Pulmonary artery endothelial cell (primary cell): ENCODE measurements at places on chromosomes 12 and 14. TPM values are rescaled to one million over a fixed set of nuclear protein-coding genes. Genes with fewer than 3 reads are reported as not detected.
A peak's percentile ranks its signal among the peaks of the same experiment; 100 is the strongest.

The PPFIA2 gene
- total RNA-seq = 0.40 TPM in 1 of 2 replicates, not detected in the other

The ATG101 gene
- 70.2 and 92.9 TPM in 2 replicates for total RNA-seq

The LRRC10 gene
- total RNA-seq = not detected in 2 replicates

The TAS2R9 gene
- not detected in 2 replicates for total RNA-seq

The TOMM20L gene
- not detected in 2 replicates for total RNA-seq

The FGFR1OP2 gene
- 78.3 and 98.4 TPM in 2 replicates for total RNA-seq

The CRACR2A gene
- total RNA-seq = 7.1 and 19.5 TPM in 2 replicates

The KCNH3 gene
- 0.26 and 0.28 TPM in 2 replicates for total RNA-seq

The MYF6 gene
- total RNA-seq = not detected in 2 replicates

The RFLNA gene
- total RNA-seq = 23.9 and 70.8 TPM in 2 replicates

The DDX11 gene
- 18.9 and 28.3 TPM in 2 replicates for total RNA-seq

The SLC35F4 gene
- total RNA-seq = not detected in 2 replicates

The B4GALNT1 gene
- total RNA-seq = 0.07 and 0.35 TPM in 2 replicates

DNA sequence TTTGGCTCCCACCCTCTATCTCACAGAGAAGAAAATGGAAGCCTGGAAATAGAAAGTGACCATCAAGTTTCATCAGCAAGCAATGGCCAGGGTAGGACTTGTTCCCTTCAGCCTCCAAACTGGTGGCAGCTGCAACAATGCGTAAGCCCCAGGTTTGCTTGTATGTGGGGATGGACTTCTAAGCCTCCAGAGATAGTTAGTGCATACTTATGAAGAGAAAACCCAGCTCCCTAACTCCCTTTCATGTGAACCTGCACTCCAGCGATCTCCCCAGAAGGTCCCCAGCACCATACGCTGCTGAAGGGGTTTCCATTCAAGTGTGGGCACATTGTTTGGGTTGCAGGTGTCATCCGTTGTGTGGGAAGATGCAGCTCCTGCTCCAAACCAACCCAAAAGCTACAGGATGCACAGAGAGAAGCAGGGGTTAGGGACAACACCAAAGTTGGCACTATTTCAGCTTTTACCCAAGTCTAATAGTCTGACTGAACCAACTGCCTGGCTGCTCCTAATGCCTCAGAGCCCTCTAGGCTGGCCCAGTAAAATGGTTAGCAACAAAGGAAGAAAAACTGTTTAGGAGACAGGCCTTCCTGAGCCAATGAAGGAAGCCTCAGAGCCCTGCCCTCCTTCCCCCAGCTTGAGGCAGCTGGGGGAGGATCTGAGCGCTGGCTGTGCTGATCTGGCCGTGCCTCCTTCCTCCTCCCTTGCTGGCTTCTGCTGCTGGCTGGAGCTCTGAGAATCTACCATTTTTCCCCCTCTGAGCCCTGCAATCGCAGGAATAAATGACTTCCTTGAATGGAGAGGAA is 12.3 kb downstream of the ZFP36L1 start:
- DNase-seq = no peak

DNA sequence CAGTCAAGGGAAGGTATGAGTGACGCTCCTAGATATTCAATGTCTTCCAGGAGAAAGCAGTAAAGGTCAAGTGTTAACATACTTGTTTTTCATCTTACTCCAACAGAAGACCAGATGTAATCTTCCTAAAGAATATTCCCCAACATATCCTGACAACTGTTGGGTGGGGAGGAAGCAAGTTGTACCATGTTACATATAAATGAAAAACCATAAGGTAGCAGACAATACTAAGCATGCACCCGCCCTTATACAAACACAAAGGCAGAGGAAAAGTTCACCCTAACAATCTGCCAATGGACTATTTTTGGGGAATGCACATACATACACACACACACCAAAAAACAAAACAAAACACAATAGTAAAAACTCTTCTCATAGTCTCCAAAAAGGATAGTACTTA is 90.2 kb upstream of the FERMT2 start:
- DNase-seq = no peak

DNA sequence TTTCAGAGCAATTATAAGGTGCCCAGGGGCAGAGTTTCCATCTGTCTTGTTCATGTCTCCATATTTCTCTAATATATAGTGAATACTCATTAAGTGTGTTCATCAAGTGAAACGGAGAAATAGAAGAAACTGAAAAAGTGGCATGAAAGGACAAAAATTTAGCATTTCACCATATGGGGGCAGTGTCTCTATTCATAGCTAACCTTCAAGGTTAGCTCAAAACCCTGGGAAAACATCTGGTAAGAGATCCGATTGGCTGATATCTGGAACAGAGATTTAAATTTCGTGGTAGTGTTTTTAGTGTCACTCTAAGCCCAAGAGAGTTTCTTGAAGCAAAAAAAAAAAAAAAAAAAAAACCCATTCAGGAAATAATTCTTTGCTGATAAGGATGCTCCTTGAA is 367.5 kb downstream of the DAD1 start:
- no peak for DNase-seq

- no peak for DNase-seq
These were observed 12.7 kb downstream of the CPSF6 start for GRCh38 chr12:69252033-69252432.

DNA sequence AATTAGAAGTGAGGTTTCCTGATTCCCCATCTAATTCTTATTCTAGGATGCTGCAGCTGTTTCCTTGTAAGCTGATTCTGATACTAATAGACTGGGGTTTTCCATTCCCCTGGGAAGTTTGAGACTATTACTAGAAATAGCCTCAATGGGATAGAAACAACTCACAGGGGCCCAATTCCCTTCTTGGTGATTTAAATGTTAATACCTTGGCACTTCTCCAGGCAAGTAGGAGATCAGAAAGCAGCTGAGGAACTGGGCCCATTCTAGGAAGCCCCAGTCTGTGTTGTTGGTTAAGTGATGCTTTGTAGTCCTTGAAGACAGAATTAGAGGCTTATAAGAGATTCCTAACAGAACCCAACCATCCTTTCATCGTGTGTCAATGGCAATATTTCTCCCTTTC is 407.0 kb upstream of the SEL1L start:
- DNase-seq = no peak

DNA sequence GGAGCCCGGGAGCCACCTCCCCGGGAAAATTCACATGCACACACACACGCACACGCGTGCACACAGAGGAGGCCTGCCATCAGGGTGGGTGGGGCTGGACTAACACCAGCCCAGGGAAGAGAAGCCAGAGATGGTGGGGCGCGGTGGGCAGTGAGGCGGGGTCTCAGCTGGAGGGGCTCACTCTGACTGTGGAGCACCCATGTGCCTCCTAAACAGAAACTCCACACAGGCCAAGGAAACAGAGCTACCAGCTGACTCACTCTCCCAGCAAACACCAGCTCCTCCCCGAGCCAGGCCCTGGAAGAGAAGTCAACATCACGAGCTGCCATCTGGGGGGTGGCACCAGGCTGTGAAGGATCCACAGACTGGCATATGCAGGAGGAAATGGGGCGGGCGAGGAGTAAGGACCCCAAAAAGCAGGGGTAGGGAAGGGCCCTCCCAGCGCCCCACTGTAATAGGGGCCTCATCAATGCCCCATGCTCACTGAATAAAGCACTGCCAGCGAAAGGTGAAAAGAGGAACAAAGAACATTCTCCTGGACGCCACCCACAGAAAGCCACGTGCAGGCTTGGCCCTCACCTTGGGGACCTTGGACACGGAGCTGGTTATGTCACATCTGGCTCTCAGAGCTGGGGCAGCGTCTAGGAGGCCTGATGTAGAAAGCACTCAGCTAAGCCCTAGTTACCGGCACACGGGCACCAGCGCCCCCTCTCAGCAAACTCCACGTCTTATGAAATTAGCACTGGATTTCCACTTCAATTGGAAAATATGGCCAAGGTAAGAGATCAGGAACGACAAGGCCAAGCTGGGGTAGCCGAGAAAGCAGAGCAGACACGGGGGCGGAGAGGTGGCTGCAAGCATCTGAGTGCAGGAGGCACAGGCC is 8.4 kb upstream of the INF2 start:
- DNase-seq = peak; percentile 48

- DNase-seq = no peak
These were observed 130.1 kb downstream of the ST8SIA1 start for GRCh38 chr12:22204391-22204790.

- DNase-seq = no peak
These were observed 2.9 kb downstream of the CLECL1 start for GRCh38 chr12:9730011-9730410.

- no peak for DNase-seq
These were observed 100.1 kb downstream of the HEATR5A start for GRCh38 chr14:31320216-31320615.

GRCh38 chr12:54004841-54005530 is 3.8 kb upstream of the HOXC8 start:
- no peak for DNase-seq

DNA sequence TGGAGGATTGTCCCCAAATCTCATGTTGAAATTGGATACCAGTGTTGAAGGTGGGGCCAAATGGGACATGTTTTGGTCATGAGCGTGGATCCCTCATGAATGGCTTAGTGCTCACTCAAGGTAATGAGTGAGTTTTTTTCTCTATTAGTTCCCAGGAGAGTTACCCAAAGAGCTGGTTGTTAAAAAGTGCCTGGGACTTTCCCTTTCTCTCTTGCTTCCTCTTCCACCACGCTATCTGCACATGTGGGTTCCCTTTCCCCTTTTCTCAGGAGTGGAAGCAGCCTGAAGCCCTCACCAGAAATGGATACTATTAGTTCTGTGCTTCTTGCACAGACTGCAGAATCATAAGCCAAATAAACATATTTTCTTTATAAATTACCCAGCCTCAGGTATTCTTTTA is 465.4 kb downstream of the FSCB start:
- no peak for DNase-seq

DNA sequence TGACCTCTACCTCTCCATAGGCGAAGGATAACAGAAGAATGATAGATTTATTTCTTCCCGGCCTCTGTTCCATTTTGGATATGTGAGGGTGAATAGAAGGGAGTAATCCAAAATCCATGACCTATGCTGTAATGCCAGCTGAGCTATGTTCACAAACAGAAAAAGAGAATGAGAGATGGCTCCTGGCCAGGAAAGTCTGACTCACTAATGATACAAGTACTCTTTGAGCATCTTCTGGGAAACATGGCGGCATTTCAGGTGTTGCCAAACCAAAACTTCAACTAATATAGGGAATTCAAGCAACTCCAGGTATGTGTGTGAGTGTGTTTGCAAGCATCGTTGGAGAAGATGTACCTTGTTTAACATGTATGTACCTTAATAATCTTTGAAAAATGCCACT is 55.1 kb downstream of the MED13L start:
- DNase-seq = peak; percentile 68

- no peak for DNase-seq
These were observed 780.2 kb upstream of the SEL1L start for GRCh38 chr14:82313889-82314288.

- DNase-seq = no peak
These were observed 69.2 kb upstream of the PSMA6 start for GRCh38 chr14:35222872-35223466.

DNA sequence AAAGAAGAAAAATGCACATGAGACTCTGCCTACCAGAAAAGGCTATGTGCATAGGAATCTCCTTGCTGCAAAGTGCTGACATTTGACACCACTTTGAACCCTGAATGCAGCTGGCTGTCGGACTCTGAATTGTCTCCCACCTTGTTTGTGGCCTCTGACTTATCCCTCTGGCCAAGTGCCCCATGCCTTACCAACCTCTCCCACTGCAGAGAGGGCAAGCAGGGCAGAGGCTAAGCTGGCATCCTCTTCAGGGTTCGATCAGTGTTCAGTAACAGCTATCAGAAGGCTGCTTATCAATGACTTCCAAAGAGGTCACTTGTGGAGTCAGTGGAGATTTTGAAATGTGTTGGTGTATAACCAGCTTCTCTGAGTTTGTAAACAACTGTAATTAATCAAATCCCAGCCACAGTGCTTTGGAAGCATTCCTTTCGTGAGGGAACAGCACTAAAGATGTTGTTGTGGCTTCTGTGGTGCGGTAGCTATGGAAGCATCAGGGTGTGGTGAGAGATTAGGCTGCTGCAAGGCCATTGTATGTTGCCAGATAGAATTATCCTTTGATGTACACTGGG is 22.6 kb upstream of the BMP4 start:
- DNase-seq = no peak

GRCh38 chr14:68243450-68244010 is 424.0 kb downstream of the RAD51B start:
- no peak for DNase-seq

GRCh38 chr14:102461490-102462338 is 47.9 kb downstream of the ANKRD9 start:
- no peak for DNase-seq

DNA sequence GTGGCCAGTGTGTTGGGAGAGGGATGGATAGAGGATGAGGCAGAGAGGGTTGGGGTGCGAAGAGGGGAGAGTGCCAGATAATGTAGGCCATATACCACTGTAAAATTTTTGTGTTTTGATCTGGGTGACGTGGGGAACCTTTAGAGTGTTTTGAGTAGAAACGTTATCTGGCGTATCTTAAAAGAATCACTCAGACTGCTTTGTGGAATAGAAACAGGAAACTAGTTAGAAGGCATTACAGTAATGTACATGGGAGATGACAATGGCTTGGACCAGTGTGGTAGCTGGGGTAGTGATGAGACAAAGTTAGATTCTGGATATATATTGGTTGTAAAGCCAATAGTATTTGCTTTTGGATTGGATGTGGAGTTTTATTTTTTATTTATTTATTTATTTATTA is 20.6 kb downstream of the ATF1 start:
- DNase-seq = no peak

DNA sequence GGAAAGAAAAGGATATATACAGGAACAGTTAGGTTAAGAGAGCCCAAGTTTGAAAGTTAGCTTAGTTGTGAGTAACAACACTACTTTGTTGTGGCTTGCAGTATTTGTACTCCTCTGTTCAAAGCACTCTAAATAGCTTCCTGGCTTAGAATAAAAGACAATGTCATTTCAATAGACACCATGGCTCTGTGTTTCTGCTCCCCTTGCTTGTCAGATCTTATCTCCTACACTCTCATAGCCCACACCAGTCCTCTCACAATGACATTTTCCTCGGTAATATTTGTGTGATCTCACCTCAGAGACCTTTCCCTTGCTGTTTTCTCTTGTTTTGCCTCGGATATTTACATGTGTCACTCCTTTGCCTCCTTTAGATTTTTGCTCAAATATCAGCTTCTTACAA is 418.4 kb downstream of the MDGA2 start:
- DNase-seq = no peak

DNA sequence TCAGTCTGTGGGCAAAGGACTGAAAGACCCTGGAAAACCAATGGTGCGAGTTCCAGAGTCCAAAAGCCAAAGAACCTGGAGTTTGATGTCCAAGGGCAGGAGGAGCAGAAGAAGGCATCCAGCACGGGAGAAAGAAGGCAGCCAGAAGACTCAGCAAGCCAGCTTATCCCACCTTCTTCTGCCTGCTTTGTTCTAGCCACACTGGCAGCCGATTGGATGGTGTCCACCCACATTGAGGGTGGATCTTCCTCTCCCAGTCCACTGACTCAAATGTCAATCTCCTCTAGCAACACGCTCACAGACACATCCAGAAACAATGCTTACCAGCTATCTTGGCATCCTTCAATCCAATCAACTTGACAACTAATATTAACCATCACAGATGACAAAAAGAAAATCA is 57.2 kb upstream of the CAPRIN2 start:
- DNase-seq = no peak

DNA sequence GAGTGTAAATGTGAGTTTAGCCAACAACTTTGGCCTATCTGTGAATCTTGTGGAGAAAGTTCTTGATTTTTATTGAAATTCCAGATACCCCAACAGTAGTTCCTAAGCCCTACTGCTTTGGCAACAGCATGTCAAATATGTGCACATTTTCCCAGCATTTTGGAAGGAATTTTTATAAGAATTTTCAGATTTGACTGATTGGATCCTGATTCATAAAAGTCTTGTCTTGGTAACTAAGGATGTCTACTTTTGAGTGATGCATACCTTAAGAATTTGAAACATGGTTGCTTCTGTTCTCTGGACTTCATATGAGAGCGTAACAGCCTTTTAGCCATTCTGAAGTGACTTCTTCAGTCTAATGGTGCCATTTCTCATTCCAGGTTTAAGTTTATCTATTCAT is 106.7 kb downstream of the ANO4 start:
- no peak for DNase-seq
